ENCODE measurements at places on chromosomes 3 and 15.

- no peak for DNase-seq
Observed at GRCh38 chr15:40691737-40692136, 3.2 kb upstream of the RAD51 start.

GRCh38 chr15:93067649-93068085 is 21.3 kb downstream of the RGMA start:
- DNase-seq, result no peak

DNA sequence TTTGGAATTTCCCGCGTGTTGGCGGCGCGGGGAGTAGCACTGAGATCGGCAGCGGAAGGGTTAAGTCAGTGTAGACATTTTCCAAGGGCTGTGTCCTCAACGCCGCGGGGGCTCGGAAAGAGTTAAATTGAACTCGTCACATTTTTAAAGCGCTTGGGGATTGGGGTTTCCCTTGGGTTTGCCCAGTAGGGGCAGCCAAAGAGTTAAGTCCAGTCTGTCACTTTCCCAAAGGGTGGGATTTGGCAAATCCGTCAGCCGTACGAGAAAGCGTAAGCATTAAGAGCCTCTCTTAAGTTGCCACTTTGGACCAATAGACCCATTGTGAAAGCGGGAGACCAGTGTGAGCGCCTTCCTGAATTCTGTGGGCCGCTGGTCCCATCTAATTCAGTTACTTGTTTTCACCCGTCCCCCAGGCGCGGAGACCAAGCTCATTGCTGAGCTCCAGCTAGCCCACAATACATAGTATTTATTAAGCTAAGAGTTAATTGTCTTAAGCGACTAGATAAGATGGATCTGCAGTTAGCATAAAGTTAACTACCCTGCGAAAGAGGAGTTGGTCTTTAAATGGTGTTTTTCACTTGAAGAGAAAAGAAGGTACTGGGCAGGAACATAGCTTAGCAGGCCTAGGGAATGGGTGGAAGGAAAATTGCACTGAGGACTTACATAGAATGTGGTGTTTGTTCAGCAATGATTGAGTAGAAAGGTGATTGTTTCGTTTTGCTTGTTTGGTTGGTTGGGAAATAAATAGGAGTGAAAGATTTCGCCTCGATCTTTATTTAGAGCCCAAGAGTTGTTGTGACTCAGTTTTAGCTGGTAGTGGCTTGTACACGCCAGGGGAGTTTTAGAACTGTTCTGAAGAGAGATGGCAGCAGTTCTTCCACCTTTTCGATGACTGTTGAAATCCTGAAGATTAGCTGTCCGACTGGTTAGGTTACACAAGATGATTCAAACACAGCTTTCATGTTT is 932 bp downstream of the ARL8B start:
- no peak for DNase-seq

DNA sequence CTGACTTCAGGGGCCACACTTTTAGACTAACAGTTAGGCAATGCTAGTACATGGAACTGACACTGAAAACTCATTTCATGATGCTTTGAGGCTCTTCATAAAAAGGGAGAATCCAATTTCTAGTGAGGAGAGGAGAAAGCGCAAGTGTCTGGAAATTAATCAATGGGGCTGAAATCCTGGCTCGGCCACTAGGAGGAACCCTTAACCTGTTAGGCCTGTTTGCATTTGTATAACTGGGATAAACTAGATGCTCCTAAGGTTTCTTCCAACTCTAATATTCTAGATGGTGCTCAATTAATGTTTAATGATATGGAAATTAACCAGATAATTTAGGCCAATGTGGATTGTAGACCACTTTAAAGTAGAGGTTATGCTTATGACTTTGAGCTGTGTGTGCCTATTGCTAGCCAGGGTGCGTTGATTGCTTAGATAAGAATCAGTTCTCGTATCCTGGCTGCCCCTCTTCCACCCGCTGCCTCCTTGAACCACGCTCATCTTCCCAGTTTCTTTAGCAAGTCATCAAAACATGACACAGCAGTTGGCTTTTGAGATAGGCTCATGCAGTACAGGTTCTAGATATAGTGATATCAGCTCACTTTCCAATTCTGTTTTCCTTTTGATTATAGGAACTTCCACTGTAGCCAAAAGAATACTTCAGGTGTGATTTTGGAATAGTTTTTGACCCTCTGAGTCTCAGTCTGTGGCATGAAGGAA is 16.8 kb upstream of the CRBN start:
- no peak for DNase-seq

GRCh38 chr3:172179680-172180399 is 140.5 kb downstream of the FNDC3B start:
- no peak for DNase-seq

DNA sequence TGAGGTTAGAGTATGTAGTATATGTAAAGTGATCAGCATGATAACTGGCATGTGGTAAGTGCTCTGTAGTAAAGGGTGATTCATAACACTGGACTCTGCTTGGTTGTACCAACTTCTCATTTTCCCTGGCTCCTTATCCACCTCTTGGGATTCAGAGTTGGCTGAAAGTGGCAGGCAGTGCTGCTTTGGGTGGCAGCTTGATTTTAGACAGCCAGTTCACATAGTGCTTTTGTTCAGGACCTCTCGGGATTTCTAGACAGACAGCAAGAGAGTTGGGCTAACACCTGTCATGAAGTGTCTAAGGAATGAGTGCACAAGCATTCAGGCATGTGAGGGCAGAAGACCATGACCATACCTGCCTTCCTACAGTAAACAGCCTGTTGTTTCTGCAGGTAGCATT is 69.0 kb downstream of the RBM6 start:
- DNase-seq, result no peak

- DNase-seq, result no peak
Observed at GRCh38 chr15:45349623-45350022, 28.7 kb downstream of the GATM start.

DNA sequence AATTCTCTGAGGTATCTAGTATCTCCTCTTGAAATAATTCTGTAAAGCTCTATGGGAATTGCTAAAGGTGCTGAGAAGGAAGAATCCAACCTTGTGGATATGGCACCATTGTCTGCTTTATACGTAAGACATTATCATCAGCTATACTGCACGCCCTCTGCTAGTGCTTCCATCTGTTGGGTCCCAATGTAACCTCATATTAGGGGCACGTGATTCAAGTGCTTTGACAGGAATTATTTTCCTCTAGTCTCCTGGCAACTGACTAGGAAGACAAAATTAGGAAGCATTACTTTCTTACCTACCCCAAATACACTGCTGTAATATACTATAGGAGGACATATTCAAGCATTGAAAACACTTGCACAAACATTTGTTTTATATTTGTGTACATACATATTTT is 24.0 kb downstream of the COPS2 start:
- DNase-seq, result no peak

DNA sequence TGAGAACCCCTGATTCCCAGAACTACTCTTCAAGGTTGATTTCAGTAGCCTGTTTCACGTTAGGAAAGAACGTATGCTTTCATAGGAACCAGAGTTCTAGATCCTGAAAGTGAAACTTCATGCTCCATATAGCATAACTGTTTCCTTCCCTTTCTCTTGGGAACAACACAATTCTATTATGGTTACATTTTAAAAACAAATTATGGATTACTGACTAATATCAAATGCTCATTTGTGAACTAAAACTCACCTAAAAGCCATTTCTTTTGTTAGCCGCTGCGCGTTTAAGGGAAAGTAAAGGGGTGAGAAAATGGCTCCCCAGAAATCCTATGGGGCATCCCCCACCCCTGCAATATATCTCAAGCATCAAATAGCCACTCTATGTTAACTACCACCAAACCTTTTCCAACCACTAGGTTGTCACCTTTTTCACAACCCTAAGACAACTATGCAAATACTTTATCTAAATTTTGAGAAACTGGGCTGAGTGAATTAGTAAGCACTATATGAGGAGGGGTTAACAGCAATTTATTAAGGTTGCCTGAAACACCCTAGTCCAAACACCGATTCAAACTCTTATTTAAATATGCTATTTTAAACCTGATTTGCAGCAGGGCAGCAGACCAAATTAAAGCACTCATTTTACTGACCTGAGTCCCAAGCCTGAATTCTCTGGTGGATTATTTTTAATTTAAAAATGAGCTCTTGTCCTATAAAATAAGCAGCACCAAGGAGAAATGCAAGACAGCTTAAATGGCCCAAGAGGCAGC is 2.4 kb downstream of the SIAH2 start:
- DNase-seq, result no peak

- DNase-seq, result no peak
Observed at GRCh38 chr15:35439291-35439690, 106.7 kb downstream of the DPH6 start.

DNA sequence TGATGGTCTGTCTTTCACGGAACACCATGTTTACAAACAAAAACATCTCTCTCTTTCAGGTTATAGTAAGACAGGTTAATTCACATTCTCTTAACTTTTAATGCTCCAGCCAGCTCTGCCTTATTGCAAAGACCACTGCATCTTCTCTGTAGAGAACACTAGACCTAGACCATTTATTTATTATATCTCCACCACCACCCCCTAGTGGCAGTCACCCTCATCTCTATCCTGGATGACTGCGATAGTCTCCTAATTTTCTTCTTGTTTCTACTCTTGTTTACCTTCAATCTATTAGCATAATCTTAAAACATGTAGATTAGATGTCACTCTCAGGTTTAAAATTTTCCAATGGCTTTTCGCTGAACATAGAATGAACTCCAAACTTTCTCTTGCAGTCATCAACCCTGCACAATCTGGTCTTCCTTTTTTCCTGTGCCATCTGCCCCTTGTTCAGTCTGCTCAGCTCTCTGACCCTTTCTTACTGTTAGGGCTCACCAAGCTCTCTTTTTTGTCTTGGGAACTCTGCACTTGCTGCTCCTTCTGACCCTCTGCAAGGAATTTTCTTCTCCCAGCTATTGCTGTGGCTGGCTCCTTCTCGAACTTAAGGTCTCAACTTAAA is 155.6 kb downstream of the SQOR start:
- no peak for DNase-seq

GRCh38 chr3:122519693-122520092 is 5.0 kb upstream of the KPNA1 start:
- no peak for DNase-seq

DNA sequence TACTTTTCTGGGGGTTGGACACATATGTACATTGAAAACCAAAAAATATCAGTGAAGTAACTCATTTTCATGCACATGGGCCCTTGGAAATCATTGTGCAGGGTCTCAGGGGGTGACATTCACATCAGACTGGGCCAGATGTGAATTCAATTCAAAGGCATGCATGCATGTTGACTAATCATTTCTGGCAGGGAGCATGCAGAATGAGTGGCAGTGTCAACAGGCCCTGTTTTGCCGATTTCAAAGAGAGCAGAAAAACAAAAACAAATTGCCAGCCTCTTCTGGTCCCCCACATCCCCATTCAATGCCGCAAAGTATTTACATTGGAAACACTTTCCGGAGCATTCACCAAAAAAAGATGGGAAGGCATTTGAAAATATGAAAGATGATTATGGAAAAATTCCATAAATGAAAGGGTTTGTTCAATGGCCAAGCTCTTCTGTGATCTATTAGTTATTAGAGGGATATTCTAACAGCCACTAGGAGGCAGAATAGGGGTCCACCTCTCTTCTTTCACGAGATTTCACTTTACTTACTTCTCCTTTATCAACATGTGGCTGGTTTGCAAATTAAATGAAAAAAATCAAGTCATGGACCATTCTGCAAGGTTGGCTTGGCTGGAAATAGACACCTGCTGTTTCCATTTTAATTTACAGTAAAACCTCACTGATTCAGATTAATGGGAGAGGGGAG is 119.9 kb upstream of the FEZF2 start:
- DNase-seq, result no peak

DNA sequence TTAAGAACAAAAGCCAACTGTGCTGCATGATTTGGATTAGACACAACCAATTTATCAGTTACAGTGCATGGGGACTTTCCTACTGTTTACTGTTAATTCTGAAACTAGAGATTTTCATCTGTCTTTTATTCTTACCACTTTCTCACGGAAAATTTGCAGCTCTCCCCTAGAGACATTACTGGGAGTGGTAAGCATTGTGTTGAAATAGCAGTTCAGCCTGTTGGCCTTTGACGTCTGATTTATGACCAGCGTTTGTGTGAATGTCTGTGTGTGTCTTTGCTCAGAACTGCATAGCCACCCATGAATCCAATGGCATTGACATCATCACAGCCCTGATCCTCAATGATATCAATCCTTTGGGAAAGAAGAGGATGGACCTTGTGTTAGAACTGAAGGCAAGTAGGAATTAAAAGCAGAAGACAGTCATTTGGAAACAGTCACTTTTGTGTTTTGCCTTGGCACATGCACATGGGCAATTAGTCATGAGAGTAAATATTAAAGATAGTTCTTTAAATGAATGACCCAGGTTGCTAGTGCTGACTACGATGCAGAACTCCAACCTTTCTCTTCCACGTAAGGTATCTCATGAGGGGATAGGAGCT is 202.2 kb upstream of the BHLHE40 start:
- no peak for DNase-seq

DNA sequence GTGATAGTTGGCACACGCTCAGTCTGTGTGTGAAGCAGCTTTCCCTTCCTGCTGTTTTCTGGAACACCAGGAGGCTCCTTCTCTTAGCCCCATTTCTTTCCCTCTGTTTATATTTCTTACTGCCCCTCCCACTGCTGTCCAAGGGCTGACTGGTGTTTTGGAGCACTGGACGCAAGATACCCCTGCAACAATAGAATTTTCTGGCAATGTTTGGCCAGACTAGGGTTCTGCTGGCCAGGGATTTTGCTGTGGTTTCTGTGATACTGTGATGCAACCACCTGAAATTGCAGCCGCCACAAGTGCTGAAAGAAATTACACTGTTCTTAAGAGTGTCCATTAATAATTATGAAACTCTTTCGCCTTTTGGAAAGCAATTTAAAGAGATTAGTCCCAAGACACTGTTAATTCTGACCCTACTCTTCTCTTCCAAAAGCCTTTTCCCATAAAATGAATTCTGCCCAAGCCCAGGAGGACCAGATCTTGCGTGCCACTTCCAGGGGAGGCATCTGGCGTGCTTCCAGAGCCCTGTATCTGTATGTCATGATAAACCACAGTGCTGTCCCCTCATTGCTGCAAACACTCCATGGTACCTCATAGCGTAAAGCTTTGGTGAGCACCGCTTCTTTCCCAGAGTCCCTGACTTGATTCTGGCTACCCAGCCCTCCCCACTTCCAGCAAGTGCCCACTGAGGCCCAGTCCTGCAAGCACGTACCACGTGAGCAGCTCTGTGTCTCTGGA is 159.4 kb upstream of the CHRM5 start:
- no peak for DNase-seq

GRCh38 chr3:55884491-55885285 is 397.6 kb upstream of the WNT5A start:
- DNase-seq, result no peak

DNA sequence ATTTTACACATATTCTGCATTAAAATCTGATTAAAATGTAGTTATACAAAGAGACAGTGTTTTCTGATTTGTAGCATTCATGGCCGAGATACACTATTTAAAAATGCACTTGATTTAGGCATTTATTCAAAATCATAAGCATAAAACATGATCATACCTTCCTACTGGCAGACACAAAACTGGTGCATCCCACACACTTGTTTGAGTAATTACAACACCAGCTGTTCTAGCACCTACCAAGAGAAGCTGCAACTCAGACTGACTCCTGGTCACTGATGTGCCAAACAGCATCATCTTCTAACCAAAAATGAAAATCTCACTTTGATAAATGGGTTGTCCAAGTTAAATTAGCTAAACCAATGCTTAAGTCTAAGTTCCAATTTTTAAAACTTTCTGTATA is 262.7 kb upstream of the NSMCE3 start:
- no peak for DNase-seq

Measured in activated CD4-positive, CD25-positive, alpha-beta regulatory T cell treated with anti-CD3 and anti-CD28 coated beads, Interleukin-2, amount 50 U/mL, for 16 hours (primary cell).